Endodermal cell (in vitro differentiated cells): ENCODE measurements at places on chromosomes 7 and 10. TPM values are rescaled to one million over a fixed set of nuclear protein-coding genes. Genes with fewer than 3 reads are reported as not detected.

GRCh38 chr10:60189861-60190475 lies 199.7 kb downstream of the ANK3 start:
- no peak for DNase-seq

RPS24 gene
- total RNA-seq, result 1,447 to 1,695 TPM (median 1,485 TPM) in 3 replicates

- DNase-seq, result peak; percentile 15
These were observed 31.0 kb downstream of the SLIT1 start for GRCh38 chr10:97154781-97155180.

DNA sequence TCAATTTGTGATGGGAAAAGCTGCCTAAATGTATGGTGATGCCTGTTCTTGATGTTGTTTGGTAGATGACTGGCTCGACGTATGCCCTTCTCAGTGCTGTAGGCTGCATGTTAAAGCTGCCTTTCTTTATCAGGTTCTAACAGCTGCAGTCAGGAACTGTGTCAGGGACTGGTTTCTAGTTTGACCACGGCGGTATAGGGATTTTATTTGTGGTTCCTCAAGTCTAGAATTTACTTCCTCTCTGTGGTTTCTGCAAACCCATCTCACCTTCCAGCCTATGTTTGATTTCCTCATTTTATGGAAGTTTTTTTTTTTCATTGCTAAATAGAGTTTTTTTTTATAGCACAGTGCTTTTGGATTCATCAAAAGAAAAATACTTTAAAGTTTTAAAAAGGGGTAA lies 26.5 kb downstream of the LMTK2 start:
- DNase-seq, result no peak

DNA sequence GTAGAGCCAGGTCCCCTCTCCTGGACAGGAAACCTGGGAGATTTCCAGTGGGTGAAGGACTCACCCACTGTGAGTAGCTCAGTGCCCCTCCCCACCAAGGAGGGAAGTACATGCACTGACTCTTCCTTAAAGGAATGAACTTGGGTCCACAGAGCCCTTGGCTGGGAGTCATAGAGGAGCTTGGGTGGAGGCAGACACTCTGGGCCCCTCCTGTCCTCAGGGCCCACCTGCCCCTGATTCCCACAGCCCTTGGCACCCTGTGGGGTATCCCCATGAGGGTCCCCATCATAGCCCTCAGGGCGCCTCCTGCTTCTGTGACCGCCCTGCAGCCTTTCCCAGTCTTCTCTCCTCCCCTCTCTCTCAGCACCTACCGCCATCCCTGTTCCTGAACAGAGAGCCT lies 3.7 kb downstream of the EN2 start:
- no peak for DNase-seq

DNA sequence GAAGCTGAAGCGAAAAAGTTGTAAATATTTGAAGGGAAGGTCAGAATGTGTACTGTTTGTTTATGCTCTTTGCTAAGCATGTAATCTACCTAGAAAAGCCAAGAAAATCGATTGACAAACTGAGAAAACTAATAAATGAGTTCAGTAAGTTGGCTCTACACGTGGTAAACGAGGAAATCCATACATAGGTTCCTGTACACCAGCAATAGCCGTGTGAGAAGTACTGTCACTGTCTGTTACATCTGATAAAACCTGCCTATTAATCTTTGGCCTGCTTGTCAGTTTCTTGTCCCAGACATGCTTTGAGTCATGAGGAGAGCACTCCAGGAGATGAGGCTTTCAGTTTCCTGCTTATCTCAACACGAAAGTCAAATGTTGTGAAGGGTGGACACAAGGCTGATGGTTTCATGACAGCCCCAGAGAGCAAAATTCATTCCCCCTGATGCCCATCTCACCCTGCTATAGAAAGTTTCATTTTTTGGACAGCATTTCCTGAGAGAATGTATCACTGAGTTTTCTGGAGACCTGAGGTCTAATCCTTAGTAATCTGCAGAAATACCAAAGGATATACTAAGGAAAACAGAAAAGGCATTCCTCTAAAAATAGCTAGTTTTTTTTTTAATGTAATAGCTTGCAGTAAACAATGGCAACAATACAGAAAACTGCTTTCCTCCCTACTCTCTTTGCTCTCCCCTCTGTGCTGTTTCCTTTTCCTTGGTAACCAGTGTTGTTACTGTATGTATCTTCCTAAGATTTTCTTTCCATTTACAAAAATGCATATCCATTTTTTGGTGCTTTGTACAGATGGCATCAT lies 18.8 kb downstream of the BMPR1A start:
- no peak for DNase-seq

GRCh38 chr10:28788252-28788651 lies 110.9 kb downstream of the BAMBI start:
- no peak for DNase-seq

MYO3A gene
- 30.8 and 37.6 TPM in 2 replicates for total RNA-seq

DNA sequence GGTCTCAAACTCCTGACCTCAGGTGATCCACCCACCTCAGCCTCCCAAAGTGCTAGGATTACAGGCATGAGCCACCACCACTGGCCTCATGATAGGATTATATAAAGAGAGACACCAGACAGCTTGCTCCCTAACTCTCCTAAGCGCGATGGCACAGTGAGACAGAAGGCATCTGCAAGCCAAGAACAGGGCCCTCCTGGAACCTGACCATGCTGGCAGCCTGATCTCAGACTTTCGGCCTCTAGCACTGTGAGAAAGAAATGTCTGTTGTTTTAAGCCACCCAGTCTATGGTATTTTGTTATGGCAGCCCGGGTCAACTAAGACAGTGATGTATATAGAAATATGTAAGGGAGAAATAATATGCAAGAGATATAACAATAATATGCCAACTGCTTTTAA lies 51.2 kb downstream of the SRPK2 start:
- no peak for DNase-seq

- DNase-seq, result no peak
These were observed 342.3 kb upstream of the BMPER start for GRCh38 chr7:33562996-33563395.

- DNase-seq, result peak; percentile 86
These were observed 82.7 kb upstream of the GPR22 start for GRCh38 chr7:107387128-107387527.

DNA sequence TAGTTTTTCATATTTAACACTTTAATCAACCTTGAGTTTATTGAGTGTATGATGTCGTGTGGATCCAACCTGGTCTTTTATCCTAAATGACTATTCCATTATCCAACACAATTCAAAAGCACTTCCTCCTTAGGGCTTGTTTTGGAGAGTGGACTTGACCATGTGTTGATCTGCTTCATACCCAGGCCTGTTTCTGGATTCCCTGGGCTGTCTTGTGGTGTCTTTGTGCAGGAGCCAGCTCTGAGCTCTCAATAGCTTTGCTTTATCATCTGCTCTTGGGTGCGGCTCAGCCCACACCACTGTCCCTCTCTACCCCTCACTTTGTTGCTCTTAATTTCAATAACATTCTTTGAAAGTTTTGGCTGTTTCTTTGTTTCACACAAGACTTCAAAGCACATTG lies 70.9 kb upstream of the CHST15 start:
- no peak for DNase-seq

- no peak for DNase-seq
These were observed 90.4 kb upstream of the FAM171A1 start for GRCh38 chr10:15461353-15462108.

GRCh38 chr10:119207713-119208552 lies 562 bp downstream of the GRK5 start:
- peak; percentile 87 for DNase-seq

STRIP2 gene
- 4.0 to 11.8 TPM (median 11.7 TPM) in 3 replicates for total RNA-seq

MYH16 gene
- not detected in 3 replicates for total RNA-seq

DNA sequence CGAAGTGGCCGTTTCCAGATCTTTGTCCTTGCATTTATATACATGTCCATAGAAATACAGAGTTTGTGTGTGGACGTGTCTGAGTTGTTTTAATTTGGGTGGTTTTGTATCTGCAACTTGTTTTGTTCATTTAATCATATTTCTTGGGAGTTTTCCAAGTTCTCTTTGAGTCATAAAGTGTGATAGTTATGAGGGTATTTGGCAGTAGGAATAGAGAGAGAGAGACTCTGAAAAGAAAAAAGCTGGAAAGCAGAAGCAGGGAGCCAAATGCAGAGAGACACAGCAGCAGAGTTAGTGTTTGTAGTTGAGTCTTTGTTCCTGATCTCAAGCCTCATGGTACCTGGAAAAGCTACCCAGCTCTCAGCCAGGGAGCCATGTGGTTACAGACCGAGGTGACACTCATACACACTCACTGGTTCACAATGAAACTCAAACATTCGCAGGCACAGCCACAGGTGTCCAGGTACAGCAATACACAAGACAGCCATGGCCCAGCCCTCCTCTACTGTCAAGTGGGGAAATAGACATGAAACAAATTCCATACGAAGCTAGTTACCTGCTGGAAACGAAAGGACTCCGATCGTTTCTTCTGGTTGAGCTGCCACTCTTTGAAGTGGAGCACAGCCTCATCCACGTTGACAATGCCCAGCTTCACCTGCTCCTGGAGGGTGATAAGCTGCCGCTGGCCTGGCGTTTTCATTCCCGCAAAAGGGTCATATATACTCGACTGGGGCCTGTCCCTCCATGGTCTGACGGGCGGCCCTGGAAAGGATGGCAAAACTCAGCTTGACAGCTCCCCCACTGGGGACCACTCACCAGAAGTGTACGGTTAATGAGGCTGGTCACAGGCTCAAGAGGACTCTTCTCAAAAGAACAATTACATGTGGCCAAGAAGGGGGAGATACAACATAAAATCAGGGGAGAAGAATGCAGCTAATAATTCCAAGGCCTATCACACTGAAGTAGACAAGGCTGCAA lies 33.3 kb upstream of the TM9SF3 start:
- no peak for DNase-seq

IRF5 gene
- total RNA-seq, result 0.31 and 0.52 TPM in 2 replicates

- no peak for DNase-seq
These were observed 1.6 kb downstream of the LAMB4 start for GRCh38 chr7:108128514-108128913.

DNA sequence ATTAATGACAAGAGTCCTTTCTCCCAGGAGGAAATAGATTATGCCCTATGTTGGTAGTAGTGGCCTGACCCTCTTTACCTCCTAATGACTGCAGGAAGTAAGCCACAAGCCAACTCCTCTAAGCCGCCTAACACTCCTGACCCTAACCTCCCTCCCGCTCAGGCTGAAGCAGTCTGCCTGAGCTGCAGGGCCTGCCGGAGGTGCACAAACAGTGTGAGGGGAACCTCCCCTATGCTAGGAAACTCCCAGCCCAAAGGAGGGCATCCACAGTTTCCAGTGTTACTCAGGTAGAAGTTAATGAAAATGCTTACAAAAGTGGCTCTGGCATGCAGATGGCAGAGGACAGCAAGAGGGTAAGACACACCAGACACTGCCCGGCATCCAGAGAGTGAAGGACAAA lies 294.4 kb upstream of the GALNT17 start:
- DNase-seq, result no peak

DNA sequence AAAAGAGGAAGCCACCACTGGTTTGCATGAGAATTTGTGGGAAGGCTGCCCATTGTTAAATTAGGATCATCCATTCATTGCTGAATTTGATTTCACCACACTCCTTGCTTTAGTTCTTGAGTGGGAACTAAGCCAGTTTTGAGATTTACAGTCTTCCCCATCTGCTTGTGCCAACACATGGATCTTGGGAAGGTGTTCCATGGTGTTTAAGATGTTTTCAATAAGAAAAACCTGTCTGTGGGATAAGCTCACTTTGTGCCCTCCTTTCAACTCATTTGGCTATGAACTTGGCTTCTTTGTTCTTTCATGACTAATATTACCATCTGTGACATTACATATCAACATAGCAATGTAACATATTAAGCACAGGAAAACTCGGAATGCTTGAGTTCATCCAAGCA lies 73.2 kb downstream of the INHBA start:
- no peak for DNase-seq

FOXI2 gene
- 0.28 to 1.3 TPM (median 1.0 TPM) in 3 replicates for total RNA-seq

GRCh38 chr7:113004726-113005454 lies 81.7 kb downstream of the GPR85 start:
- no peak for DNase-seq

GRCh38 chr10:124715439-124715838 lies 28.7 kb downstream of the FAM53B start:
- no peak for DNase-seq

- DNase-seq, result no peak
These were observed 134.3 kb downstream of the ARL4A start for GRCh38 chr7:12821746-12822145.

PPP1R3C gene
- total RNA-seq, result 0.47 and 0.51 TPM in 2 replicates

DNA sequence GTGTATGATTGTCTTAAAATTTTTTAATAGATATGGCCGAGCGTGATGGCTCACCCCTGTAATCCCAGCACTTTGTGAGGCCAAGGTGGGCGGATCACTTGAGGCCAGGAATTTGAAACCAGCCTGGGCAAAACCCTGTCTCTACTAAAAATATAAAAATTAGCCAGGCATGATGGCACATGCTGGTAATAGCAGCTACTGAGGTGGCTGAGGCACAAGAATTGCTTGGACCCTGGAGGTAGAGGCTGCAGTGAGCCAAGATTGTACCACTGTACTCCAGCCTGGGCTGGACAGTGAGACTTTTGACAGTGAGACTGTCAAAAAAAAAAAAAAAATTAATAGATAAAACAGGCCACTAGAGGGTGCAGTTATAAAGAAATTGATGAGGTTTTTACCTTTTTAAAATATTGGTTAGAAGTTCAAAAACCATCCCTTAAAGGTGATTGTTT lies 20.5 kb downstream of the NOM1 start:
- DNase-seq, result no peak

- no peak for DNase-seq
These were observed 48.7 kb upstream of the RHOBTB1 start for GRCh38 chr10:60992636-60993035.

- DNase-seq, result no peak
These were observed 32.5 kb downstream of the ZFAND4 start for GRCh38 chr10:45640049-45640448.

PLXDC2 gene
- 18.4 to 22.7 TPM (median 19.5 TPM) in 3 replicates for total RNA-seq

DNA sequence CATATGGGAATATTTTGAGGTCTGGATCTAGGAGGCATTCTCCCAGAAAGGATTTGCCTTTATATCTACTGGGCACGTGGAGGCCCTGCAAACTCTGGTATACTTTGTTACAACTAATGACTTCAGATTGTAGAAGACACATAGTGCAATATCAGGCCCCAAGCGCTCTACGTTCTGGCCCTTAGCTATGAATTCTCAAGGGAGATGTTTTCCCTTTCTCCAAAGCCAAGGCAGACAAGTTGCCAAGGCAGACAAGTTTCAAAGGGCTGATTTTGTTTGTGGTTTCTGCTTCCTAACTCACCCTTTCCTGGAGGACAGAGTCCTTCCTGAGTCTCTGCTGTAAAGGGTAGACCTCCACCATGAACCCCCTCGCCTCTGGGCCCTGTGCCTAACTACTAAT lies 99.4 kb upstream of the CTTNBP2 start:
- no peak for DNase-seq

ASZ1 gene
- not detected in 2 replicates for total RNA-seq
